Left forelimb (tissue), 1 donor: ENCODE measurements at places on chromosomes 12 and 14.
A peak's percentile ranks its signal among the peaks of the same experiment; 100 is the strongest.

DNA sequence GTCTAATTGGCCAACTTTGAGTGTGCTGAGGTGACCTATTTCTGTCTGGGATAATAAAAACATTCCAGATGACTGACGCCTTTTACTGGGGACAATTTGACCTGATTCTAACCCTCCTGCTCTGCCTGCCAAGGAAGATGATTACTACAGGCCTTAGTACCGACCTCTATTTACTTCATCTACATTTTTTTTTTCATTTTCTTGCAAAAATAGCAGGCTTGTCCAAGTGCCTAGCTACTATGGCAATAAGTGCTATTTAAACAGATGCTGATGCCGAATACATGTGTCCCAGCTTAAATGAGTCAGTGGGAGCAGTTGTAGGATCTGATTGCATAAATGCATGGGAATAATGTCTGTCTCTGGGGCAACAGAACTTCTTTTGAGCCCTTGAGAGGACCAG is 254.3 kb downstream of the RGS6 start:
- DNase-seq: no peak

DNA sequence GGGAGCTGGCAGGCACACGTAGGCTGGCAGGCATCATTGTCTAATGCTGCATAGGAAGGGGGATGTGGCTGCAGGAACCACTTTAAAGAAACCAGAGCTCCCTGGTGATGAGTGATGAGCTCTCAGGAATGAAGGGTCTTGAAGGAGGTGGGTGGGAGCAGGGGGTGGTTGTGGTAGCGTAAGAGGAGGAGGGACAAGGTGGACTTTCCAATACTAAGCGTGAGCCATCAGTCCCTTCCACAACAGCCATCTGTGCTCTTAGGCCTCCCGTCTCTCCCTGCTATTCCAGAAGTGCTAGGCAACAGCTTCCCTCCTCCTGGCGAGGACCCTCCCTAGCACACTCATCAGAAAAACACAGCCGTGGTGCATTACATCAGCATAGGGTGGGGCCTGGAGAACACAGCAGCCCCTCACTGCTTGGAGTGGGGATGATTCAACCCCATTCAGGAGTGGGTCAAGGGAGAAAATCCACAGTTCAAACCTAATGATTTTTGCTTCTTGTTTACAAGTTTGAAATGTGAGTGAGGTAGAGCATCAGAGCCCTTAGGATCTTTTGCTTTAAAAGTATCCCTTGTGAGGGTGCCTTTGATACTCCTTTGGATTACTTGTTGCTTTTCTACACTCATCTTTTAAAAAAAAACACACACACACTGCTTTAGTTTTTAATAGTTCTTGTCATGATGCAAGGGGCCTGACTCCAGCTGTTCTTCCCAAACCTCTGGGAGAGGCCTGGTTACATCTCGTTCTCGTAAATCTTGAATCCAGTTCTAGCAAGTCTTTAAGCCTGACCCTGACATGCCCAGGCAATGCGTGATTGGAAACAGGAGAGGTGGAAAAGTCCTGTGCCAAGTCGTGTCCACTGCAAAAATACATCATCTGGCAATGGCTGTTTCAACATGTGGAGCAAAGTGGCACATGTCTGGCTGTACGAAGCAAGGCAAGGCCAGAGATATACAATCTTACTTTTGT is 356.4 kb upstream of the DDHD1 start:
- peak; percentile 76 for DNase-seq

DNA sequence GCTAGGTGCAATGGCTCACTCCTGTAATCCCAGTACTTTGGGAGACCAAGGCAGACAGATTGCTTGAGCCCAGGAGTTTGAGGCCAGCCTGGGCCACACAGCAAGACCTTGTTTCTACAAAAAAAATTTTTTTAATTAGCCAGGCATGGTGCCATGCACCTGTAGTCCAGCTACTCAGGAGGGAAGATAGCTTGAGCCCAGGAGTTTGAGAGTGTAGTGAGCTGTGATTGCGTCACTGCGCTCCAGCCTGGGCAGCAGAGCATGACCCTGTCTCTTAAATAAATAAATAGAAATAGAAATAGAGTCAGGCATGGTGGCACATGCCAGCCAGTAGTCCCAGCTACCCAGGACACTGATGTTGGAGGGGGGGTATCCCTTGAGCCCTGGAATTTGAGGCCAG is 36.7 kb upstream of the CLIP1 start:
- DNase-seq: no peak

DNA sequence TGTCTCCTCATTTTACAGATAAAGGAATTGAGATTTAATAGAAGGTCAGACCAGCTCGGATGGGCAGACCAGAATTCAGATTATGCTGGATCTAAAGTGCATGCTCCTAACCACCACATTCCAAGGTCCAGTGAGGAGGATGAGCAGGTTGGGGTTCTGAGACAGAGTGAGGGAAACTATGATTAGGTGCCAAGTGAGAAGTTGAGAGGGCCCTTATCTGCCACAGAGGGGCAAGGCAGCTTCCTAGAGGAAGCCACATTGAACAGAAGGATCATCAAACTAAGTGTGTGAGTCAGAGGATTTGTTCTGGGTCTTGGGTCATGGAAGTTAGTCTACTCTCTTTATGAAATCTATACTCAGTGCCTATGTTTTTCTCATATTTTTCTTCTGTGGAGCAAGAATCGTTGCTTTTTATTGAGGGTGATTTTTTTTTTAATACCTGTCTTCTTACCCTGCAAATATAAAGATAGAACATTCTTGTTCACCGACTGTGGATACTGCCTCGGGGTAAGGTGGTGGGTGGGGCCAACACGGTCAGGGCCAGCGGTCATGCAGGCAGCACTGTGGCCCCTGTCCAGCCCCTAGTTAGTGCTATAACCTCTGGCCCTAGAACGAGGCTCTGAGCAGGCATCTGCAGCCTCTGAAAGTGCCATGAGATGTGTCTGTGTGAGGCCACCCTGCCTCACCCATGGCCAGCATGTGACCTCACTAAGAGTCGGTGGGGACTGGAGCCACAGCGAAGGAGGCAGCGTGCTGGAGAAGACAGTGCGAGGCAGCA is 55.6 kb upstream of the PTHLH start:
- no peak for DNase-seq

GRCh38 chr12:121801595-121802484 is 2.0 kb upstream of the SETD1B start:
- no peak for DNase-seq

- no peak for DNase-seq
Measured at GRCh38 chr14:104689881-104690711, 678 bp downstream of the INF2 start.

- DNase-seq: no peak
Measured at GRCh38 chr12:26426652-26427051, 231.3 kb downstream of the SSPN start.

GRCh38 chr12:56338308-56339157 is at the start of gene IL23A:
TSS of gene IL23A (plus strand) at chr12:56338884. CDS start at chr12:56339045, 161 bp downstream.
- DNase-seq: no peak

DNA sequence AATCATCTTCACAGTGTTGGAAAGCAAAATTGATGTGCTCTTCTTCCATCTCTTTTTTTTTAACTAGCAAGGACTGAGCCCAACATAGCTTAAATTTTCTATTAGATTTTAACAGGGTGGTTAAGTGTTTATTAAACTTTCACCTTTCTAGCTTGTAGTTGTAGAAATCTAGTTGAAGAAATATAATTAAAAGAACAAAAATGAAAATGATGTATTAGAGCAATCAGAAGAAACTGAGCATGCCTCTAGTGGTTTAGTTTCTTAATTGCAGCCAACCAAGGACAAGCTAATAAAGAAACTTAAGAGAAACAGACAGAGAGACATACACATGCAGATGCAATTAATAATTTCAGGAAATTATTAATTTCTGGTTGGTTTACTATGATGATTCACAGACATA is 673.0 kb upstream of the LMO3 start:
- DNase-seq: no peak

DNA sequence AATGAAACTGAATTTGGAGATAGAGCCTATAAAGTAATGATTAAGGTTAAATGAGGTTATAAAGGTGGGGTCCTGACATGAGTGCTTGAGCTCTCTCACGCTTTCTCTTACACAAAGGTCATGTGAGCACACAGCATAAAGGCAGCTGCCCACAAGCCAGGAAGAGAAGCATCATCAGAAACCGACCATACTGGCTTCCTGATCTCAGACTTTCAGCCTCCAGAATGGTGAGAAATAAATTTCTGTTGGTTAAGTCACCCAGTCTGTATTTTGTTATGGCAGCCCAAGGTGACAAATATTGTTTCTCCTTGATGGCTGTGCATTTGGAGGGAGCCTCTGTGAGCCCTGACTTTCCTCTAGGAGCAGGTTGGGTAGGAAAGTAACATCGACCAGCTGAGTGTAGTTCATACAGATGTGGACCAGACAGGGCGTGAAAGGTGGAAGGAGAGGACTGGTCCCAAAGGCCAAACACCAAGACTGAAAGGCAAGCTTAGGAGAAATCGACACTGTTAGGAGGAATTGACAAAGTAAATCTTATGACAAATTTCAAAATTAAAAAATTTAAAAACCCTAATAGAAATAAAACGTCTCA is 97.6 kb upstream of the SLC38A2 start:
- no peak for DNase-seq

GRCh38 chr14:75299059-75299458 is 20.4 kb downstream of the FOS start:
- peak; percentile 64 for DNase-seq
